ENCODE measurements at places on chromosomes 5 and 9.

DNA sequence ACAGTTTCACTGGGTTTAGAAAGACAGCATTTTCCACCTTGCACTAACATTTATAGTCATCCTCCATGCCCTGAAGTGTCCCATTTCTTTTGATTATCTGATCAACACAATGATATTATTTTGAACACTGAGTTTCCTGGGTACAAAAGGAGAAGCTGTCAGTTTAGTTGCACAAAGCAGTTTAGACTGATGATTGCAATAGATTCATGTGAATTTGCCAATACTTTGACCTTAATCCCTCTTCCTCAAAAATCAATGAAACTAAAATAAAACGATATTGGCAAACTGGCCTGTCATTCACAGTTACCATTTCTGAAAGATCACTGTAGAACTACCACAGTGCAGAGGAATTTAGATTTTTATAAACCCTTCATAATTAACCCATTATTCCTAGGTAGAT, 34.2 kb upstream of the RASGRF2 start:
- no peak for DNase-seq

GRCh38 chr5:142141463-142141862, 32.9 kb downstream of the NDFIP1 start:
- no peak for DNase-seq

DNA sequence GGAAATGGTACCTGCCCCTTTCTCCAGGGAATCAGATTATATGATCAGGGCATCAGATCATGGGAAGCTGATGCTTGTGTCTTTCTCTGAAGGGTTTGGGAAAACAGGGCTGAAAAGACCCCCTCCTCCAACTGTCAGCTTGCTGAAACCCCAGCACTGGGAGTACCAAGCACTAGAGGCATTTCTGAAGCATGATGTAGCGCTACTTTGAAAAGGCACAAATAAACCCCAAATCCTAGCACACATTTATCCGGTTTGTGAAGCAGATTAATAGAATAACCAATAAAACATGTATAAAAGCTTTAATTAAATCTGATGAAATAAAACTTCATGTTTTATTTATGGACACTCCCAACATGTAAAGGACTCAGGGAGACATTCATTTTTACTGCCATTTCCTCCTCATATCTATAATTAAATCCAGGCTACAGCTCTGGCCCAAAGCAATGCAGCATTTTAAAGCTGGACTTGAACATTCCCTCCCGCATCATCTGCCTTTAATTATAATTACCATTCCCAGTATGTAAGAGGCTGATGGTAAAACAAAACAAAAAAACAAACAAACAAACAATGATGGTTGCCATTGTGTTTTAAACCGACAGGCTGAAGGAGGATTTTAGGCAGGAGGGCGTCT, 298.2 kb upstream of the RFX3 start:
- DNase-seq: no peak

- no peak for DNase-seq
Measured at GRCh38 chr5:173328844-173329490, 753 bp upstream of the STC2 start.

GRCh38 chr5:9140711-9141110, 405.2 kb downstream of the SEMA5A start:
- no peak for DNase-seq

DNA sequence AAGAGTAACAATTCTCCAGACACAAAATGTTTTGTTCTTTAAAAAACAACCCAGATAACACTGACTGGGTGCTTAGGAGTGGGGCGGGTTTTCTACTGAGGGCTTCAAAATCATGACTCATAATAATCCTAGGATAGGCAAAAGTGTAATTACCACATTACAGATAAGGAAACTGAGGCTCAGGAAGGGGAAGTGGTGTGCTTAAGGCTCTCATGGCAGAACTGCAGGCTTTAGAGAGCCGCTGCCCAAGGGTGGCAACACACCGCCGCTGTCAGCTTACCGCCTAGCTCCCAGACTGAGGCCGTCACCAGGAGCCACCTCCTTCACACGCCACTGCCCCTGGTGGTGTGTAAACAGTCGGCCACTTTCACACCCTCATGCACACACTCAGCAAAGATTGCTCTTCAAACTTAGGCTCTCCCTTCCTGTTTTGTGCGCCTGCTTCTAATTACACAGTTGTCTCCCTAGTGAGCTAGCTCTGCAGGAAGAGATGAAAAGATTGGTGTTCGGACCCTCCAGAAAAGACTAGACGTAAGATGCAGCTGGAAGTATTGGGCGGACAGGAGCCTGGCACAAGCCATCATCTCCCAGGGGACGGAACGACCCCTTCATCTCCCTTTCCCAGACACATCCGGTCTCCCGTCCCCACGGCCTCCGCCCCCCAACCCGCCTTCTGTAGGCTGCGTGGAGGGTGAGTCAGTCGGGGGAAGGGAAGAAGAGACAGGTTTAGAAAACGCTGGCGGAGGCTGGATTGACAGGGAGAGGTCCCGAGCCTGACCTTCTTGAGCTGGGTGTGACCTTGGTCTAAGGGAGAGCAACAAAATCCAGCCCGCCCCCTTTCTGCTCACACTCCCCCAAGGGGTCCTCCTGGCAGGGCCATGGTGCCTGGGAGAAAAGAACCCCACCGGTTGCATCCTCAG, 162.7 kb downstream of the SYK start:
- no peak for DNase-seq

DNA sequence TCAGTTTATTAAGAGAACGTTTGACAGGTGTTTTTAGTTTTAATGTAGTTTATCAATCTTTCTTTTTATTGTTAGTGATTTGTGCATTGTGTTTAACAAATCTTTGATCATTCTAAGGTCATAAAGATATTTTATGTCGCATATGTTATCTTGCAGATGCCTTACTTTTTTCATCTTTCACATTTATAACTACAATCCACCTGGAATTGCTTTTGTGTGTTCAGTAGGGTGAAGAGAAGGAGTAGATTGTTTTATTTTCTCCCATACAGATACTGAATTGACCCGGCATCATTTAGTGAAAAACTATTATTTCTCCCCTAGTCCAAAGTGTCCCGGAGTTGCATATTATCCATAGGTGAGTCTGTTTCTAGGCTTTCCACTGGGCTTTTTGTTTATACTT, 179.4 kb upstream of the RGMB start:
- no peak for DNase-seq

DNA sequence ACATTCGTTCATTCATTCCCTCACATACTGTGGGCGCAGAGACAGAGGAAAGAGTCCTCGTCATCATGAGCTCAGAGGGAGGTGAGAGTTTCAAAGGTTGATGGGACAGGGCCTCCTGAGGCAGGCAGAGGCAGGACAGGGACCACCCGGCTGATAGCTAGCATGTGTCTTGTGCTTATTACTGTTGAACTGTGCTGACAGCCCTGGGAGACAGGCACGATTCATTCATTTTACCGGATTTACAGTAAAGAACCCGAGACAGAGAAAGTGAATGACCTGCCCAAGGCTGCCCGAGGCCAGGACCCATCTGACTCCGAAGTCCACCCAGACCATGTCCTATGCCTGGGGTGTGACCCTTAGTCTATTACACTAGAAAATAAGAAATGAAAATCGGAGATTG, 4.9 kb upstream of the FAM163B start:
- no peak for DNase-seq

DNA sequence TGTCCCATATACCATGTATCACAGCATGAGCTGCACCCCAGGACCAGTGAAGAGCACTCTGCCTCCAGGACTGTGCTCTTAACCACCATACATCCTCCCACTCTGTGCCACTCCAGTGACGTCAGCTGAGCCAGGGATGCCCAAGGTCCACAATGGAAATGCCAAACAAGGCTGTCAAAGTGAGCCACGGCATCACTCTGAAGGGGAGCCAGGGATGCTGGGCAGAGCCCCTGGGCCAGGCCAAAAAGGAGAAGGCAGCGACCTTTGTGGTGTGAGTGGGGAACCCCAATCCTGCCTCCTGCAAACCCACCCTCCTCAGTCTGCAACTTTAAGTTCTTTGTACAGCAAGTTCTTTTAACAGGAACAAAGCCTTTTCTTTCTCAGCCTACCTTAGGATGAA, 242.7 kb downstream of the SYK start:
- DNase-seq: no peak

- DNase-seq: no peak
Measured at GRCh38 chr5:45694255-45694814, 1.8 kb downstream of the HCN1 start.

GRCh38 chr9:112041536-112042243, 133.4 kb downstream of the SUSD1 start:
- DNase-seq: no peak

DNA sequence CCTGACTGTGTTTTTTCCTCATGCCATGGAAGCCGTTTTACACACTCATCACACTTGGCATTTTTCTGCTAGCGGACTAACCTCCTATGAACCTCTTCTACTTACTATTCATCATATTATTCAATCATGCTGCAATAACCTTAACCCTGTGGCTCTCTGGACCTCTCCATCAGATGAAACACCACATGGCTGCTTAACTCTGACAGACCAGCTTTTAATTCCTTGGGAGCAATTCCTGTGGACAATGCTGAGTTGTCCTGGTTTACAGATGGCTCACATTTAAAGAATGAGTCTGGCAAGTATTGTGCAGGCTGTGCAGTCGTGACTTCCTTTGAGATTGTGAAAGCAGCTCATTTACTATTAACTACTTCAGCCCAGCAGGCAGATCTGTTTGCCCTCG, 9.0 kb downstream of the OR1J1 start:
- no peak for DNase-seq
